ENCODE measurements at places on chromosomes 2 and 18.

- no peak for DNase-seq
These were observed 885.7 kb upstream of the KLHL29 start for GRCh38 chr2:22499082-22499839.

- no peak for DNase-seq
These were observed 55.3 kb downstream of the EDAR start for GRCh38 chr2:108933691-108934117.

- DNase-seq = no peak
These were observed 717.7 kb upstream of the FAM98A start for GRCh38 chr2:34316788-34317187.

DNA sequence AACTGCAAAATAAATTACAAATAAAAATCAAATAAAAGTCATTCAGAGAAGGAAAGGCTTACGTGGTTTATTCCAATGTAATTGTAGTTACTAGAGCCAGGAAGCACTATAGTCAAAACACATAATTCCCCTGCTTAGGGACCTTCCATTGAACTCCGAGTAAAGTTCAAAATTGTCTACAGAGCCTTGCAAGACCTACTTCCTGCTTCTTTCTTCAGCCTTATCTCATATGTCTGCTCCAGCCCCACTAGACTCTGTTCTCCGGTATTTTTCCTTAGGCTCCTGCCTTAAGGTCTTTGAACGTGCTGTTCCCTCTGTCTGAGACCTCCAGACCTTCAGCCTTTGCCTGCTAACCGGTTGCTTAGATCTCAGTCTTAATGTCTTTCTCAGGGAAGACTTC lies 104.3 kb downstream of the ARL6IP6 start:
- no peak for DNase-seq

DNA sequence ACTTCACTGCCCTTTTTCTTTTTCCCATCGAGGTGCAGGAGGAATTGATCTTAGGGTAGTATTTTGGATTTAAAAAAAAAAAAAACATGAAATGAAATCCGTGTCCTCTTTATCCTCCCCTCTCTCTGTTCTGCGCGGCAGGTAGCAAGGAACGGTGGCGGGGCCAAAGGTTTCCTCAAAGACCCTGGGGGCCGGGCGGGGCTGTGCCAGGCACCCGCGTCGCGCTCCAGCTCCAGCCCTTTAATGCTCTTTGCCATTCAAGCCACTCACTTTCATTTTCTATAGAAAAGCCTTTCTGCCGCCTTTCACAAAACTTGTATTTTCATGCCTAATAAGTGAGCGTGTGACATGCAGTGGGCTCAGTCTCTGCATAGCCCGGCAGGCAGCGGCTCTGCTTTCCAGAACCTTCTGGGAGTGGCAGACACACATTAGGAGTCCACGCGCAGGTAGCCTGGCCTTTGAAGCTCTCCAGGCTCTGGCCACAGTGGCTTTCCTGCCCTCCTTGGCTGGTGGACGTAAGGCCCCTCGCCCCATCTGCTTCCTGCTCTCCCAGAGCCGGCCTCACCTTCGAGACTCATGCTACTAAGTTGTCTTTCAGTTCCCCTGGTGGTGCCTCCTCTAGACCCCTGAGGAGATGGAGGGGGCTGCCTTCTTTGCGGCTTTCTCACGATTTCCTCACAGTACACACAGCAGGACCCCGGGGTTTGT lies 41.7 kb downstream of the AGAP1 start:
- no peak for DNase-seq

DNA sequence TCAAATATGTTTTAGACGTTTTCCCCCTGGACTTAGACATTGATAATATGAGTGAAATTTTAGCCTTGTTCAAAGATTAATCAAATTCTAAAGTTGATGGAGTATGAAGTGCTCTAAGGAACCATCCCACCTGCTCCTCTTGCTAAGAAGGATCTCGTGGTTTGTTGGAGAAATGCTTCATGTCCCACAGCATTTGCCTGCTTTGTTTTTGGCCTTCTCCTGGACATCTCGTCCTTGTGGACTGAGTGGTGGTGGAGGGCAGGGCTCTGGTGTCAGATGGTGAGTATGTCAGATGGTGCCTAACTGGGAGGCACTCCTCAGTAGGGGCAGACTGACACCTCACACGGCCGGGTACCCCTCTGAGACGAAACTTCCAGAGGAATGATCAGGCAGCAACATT lies 39.7 kb upstream of the KCNE4 start:
- DNase-seq = no peak

DNA sequence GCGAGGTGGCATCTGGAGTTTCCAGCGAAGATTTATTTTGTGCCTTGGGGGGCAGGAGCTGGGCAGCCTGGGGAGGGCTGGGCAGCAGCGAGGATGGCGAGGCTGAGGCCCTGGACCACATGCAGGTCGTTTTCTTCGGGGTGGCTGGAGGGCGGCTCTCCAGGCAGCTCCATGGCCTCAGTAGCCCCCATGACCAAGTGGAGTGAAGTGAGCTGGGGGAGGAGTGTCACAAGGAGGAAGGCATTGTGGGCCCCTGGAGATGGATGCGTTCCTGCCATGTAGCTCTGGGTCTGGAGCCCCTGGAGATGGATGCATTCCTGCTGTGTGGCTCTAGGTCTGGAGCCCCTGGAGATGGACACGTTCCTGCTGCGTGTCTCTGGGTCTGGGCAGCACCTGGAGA lies 40.4 kb downstream of the SH3BP4 start:
- no peak for DNase-seq

DNA sequence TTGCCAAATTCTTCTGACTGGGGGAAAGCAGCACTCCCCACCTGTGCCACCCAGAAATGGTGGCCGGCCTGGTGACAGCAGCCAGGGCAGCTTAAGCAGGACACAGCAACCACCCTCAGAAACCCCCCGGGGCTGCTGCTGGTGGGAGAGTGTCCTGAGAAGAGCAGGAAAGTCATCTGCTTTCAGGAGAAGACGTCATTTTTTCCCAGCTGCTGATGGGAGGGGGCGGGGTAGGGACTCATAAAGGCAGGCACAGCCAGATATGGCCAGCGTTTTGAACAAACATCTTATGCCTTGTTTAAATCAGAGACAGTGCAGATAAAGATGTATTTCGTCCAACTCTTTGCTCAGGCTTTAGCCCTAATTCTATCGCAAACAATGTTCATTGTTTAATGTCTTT lies 139.5 kb downstream of the LRRC30 start:
- no peak for DNase-seq

GRCh38 chr2:196914867-196915460 lies 11.5 kb downstream of the PGAP1 start:
- DNase-seq = no peak

- no peak for DNase-seq
These were observed 2.1 kb upstream of the MAP3K2 start for GRCh38 chr2:127389778-127390435.

DNA sequence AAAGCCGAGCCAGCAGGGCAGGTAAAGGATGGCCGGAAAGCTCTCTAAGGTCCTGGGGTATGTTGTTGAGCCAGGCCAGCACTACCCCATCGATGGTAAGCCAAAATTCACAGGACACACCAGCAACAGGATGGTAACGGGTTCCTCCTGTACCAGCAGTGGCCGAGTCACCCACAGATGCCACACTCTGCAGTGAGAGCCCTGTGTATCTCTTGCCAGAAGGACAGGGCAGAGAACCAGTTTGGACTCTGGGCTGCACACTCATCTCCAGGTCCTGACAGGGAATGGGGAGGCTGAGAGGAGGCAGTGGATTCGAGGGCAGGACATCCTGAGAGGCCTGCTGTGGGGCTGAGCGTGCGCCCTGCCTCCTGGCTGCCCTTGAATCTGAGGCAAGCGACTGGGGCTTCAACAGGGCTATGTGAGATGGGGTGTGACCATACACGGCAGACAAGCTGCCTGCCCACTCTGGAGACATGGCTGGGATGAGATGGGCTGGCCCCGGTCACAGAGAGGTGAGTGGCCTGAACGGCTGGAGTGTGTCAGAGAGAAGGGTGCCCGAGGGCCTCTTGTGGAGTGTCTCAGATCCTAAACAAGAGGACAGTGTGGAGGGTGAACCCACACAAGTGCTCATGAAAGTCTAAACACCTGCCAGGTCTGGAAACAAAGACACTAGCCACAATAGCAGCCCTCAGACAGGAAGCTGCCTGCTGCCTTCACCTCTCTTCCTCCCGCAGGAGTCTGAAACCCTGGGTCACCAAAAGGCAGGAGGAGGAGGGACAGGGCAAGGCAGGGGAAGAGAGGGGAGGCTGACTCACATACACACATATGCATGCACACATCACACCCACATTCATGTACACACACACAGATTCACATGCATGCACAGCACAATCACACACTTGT lies 182.3 kb downstream of the LOXHD1 start:
- DNase-seq = no peak

- DNase-seq = no peak
These were observed 98.9 kb upstream of the ITGB6 start for GRCh38 chr2:160298960-160299359.

DNA sequence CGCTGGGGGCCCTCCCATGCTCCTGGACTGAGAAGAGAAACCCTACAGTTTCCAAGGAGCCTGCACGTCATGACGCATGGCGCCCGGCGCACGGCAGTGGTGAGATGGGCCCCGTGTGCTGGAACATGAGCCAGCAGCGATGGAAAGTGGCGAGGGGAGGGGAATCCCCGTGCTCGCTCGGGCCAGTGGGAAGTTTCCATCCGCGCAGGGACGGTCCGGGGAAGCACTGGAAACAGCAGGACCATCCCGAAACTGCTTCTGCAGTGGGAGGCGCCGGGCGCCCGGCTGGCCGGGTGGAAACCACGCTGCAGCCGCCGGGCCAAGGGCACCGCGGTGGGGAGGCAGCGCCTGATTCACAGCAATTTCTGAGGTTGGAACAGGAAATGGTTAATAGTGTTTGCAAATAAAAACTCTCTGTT lies 4.9 kb upstream of the PDCD1 start:
- DNase-seq = no peak

DNA sequence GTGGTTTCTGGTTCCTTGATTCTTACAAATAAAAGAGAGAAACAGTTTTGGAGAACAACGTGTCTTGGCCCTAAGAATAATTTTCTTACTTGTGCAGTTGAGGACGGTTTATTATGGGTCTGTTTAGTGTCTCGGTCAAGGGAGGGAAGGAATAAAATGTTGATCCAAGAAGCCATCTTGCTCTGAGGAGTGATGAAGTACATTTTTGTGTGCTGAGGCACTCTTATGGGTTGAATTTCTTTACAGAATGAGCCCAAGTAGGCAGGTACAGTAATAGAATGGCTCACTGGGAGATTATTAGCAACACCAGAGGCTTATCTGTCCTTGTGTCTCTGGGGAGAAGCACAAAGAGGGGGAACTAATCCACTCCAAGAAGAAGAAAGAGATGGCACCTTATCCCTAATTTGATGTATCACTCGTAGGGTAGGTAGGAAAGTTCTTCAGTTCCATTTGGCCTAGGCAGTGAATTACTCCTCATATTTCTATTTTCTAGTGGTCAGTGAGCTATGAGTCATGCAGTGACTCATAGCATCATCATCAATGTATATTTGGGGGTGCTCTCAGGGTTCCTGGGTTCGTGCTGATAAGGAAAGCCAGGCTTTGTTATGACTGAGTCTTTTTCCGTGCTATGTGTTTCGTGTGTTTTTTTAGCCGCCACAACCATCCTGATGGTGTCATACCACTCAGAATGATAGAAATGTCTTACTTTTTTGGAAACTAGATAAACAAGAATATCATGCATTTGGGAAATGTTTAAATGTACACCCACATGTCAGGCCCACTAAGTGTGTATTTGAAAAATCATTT lies 250.1 kb upstream of the CTAGE1 start:
- no peak for DNase-seq

DNA sequence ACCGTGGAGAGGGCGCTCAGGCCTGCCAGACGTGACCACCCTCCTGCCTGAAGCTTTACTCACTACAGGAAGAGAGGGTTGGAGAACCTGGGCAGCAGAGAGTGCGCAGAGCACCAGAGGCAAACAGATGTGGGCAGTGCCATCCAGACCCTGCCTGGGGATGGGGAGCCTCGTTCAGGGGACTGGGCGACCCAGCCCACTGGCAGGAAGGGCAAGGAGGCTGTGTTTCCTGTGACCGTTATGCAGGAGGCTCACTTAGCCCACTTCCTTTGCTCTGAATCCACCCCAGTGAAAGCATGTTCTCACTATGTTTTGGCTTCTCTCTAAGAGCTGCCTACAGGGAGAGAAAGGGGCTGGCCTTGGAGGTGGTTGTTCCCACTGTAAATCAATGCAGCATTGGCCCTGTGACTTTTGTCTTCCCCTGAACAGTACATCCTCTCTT lies 23.0 kb upstream of the ACKR3 start:
- no peak for DNase-seq

DNA sequence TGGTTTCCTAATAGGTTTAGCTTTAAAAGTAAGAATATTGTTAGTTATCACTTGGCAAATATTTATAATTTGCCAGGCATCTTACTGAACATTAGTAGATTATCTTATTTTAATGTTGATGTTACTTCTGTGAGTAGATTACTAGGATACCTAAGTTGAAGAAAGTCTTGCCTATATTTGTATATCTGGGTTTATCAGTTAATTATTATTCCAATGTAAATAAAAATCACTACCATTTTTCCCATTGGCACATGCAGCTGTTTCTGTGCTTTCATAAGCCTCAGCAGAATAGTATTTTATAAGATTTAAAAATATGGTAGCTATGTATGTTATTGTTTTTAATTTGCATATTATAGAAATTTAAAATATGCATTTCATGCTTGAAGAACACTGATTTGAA lies 16.3 kb upstream of the TRIM43B start:
- no peak for DNase-seq

DNA sequence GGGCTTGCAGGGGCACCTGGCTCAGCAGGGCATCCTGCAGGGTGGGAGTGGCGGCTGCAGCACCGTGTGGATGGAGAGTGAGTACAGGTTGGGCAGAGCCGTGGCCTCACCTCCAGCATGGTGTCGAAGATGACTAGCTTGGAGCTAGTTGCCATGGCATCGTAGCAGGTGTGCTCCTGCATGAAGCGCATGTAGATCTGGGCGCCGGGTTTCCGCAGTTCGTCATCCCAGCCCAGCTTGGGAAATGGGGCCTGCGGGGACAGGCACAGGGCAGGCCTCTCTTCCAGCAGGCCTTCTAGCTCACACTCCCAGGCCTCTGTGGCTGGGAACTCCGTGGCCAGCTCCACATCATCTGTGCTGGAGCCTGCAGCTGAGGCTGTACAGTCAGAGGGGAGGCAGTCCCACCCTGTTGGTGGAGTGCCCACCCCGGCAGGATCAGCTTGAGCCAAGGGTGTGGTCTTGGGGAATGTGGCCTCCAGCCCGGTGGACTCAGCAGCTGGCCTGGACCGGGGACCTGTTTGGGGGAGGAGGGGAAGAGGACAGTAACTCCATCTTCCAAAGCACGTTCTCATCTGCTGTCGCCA lies 1.6 kb downstream of the PRKAG3 start:
- no peak for DNase-seq

DNA sequence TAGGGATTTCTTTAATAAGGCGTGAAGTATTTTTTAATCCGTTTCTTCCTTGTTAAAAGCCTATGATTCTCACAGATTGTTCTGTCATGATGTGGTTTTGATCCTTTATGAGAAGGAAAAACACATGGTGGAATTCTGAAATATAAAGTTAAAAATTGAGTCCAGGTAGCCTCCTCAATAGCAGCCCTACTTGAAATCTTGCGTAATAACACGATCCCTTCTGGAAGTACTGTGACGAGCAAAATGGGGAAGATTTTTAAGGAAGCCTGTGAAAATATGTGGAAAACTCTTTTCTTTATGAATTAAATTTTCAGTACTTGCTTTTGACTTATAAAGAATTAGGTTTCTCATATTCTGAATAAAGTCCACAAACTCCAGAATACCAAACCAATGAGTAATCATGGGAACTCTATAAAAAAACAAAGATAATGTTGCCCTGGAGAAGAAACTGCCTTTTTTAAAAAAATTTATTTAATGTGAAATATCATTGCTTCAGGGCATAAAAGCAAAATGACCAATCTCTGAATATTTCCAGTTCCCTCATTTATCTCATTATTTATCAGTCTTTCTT lies 476.4 kb upstream of the ZEB2 start:
- no peak for DNase-seq
